ENCODE measurements at places on chromosomes 4 and X.

GRCh38 chr4:532588-533317 is 33.7 kb downstream of the PIGG start:
- DNase-seq = no peak

DNA sequence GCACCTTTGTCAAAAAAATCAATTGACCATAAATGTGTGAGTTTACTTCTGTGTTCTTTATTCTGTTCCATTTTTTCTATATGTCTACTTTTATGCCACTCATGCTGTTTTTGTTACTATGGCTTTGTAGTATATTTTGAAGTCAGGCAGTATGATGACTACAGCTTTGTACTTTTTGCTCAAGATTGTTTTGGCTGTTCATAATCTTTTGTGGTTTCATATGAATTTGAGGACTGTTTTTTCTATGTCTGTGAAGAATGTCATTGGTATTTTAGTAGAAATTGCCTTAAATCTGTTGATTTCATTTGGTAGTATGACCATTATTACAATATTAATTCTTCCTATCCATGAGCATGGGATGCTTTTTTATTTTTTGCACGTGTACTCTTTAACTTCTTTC is 346.8 kb downstream of the PPP3CA start:
- DNase-seq = no peak

GRCh38 chrX:11704725-11705495 is 39.2 kb upstream of the ARHGAP6 start:
- DNase-seq = no peak

GRCh38 chr4:26648260-26648659 is 64.4 kb downstream of the TBC1D19 start:
- DNase-seq = no peak

DNA sequence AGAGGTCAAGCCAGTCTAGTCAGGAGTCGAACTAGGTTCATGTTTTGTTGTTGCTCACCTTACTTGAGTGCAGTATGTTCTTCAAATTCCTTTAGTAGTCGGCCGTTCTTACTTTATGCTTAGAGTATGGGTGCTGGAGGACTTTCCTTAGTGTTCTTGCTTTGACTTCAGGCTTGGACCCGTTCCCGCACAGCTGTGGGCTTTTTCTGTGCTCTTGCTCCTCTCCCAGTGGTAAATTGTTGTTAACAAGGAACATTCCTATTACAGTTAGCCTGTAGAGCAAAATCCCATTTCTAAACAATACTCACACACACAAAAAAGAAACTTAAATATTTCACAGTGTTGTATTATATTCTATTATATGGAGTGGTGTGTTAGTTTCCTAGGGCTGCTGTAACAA is 113.5 kb downstream of the RAP1GDS1 start:
- no peak for DNase-seq

DNA sequence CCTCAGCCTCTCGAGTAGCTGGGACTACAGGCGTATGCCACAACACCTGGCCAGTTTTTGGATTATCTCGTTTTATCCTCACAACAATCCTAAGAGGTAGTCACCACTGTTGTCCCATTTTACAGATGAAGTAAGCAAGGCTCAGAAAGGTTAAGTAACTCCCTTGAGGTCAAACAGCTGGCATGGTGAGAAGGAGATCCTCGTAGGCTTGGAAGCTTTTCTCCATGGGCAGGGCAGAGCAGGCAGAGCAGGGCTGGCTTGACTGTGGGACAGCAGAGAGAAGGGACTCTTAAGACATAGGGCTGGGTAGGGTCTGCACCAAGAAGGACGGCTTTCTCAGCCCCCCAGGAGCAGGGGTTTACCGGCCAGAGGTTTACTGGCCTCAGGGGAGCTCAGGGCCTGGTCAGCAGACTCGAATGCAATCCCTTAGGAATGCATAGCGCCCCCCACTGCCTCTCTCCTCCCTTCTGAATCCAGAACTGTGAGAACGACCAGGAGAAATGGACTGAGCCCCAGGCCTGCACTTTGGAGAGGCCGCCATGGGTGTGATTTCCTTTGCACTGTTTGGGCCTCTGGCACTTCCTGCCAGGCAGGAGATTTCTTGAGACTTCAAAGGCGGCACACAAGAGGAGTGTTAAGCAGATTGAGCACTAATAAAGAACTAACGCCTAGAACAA is 14.0 kb upstream of the CDKN2AIP start:
- DNase-seq = no peak

DNA sequence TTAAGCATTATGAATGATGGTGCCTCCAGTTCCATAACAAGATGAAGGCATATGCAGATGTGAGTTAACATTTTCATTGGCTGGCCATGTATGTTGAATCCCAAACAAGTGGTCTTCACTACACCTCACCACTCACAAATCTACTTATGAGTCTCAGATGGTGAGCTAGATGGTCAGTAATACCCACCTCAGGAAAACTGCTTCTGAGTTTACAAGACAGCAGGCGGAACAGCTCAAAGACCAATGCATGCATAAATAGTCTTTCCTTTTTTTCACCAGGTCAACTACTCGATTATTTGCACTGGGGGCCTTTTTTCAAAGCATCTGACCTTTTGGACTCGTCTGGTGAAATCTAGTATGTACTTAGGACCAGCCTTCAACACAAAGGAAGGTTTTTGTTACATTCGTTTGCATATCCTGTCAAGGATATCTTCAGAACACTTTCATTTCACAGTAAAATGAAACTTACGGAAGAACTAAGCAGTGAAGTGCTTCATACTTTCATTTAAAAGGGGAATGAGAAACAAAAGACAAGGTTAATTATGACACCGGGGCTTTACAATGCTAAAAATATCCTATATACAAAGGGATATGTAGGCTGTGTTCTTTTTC is 23.1 kb upstream of the TLR7 start:
- no peak for DNase-seq

DNA sequence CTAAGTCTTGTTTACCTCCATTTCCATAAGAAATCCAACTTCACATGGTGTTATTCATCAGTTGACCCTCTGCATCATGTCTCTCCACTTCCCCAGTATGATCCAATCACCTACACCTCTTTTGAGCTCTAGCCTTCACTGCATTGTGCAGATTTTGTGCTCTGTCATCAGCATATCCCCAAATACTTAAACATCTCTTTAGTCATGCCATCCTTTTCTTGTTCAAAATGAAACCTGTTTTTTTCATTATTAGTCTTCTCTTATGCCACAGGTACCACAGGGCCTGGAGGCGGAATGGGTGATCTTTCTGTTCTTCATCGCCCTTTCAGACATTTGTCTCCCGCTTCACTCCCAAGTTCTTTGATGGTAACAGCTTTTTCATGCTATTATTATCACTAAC is 382.7 kb upstream of the GALNTL6 start:
- DNase-seq = no peak
